Astrocyte (in vitro differentiated cells and primary cell): ENCODE measurements at places on chromosomes 5 and 9. TPM values are rescaled to one million over a fixed set of nuclear protein-coding genes. Genes with fewer than 3 reads are reported as not detected.

The BARHL1 gene
- not detected in 2 replicates for total RNA-seq

The PRUNE2 gene
- 7.7 and 8.7 TPM in 2 replicates for total RNA-seq

The AGXT2 gene
- not detected in 2 replicates for total RNA-seq

The MARCOL gene
- not detected in 2 replicates for total RNA-seq

The MEIKIN gene
- total RNA-seq: not detected in 2 replicates

The DBN1 gene
- total RNA-seq: 350 and 371 TPM in 2 replicates

The NIPAL4 gene
- total RNA-seq: 7.1 and 10.8 TPM in 2 replicates

The TTC23L gene
- total RNA-seq: 0.16 and 1.2 TPM in 2 replicates

The CATSPER3 gene
- 0.26 and 0.39 TPM in 2 replicates for total RNA-seq

The SLC6A18 gene
- not detected in 2 replicates for total RNA-seq

The INSYN2B gene
- 0.10 and 0.36 TPM in 2 replicates for total RNA-seq

The NRG2 gene
- 0.46 and 0.54 TPM in 2 replicates for total RNA-seq

- no peaks in the 10 kb centered on the region for H3K36me3 ChIP-seq
- H3K27ac ChIP-seq: no peak overlapping the region
- peaks cover 7% of the 10 kb centered on the region for H3K4me1 ChIP-seq
- H3K4me3 ChIP-seq: no peak overlapping the region
- no peak for DNase-seq
Observed at GRCh38 chr9:4335631-4336030, 35.8 kb upstream of the GLIS3 start.

DNA sequence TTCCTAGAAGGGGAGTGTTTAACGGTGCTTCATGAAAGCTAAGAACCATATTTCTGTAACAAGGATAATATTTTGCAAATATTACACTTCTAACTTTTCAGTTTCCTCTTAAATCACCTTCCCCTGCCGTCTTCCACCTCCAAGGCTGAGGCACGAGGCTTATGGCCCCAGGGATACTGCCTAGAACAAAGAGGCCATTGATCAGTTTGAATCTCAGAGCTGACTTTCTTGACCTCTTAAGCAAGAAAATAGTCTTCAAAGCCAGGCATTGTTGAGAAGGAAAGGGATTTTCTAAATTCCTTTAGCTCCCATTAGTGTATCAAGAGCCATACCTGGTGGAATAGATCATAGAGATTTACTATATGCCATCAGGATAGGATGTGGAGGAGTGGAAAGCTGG, 566.2 kb downstream of the BNC2 start:
- H3K27me3 ChIP-seq: peaks cover 6% of the 10 kb centered on the region
- no peaks in the 10 kb centered on the region for H3K4me1 ChIP-seq
- H3K36me3 ChIP-seq: no peaks in the 10 kb centered on the region
- DNase-seq: no peak
- H3K27ac ChIP-seq: no peak overlapping the region

DNA sequence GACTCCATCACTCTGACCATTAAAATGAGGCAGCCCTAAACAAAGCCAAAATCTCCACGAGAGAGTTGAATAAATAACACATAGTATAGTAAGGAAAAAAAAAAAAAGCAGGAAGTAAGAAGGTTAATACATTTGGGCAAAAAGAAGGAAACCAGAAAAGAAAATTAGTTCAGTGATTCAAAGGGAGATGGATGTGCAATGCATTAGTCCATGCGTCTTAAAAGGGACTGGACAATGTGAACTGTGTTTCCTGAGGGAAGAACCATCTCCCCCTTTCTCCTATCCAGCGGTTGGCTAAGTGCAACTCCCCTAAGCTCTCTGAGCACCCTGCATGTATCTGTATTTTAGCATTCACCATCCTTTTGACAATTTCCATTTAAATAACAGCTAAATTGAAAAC, 1.4 kb downstream of the ANKRA2 start:
- H3K4me3 ChIP-seq: peak overlapping the region; percentile 89
- DNase-seq: no peak
- peaks cover 19% of the 10 kb centered on the region for H3K4me1 ChIP-seq
- H3K27ac ChIP-seq: no peak overlapping the region
- no peaks in the 10 kb centered on the region for H3K27me3 ChIP-seq

- H3K4me1 ChIP-seq: peaks cover 3% of the 10 kb centered on the region
- no peak overlapping the region for H3K27ac ChIP-seq
- no peak overlapping the region for H3K4me3 ChIP-seq
- H3K36me3 ChIP-seq: no peaks in the 10 kb centered on the region
Observed at GRCh38 chr5:35803191-35803651, 53.5 kb upstream of the IL7R start.

GRCh38 chr5:179227580-179228311, 117.5 kb downstream of the ADAMTS2 start:
- H3K36me3 ChIP-seq: no peaks in the 10 kb centered on the region
- no peak overlapping the region for H3K4me3 ChIP-seq
- H3K27ac ChIP-seq: no peak overlapping the region
- DNase-seq: no peak
- no peaks in the 10 kb centered on the region for H3K4me1 ChIP-seq
- no peaks in the 10 kb centered on the region for H3K27me3 ChIP-seq

- H3K27me3 ChIP-seq: no peaks in the 10 kb centered on the region
- no peak overlapping the region for H3K4me3 ChIP-seq
- no peak for DNase-seq
- H3K36me3 ChIP-seq: no peaks in the 10 kb centered on the region
Observed at GRCh38 chr5:88092958-88093605, 175.6 kb downstream of the TMEM161B start.

- H3K4me1 ChIP-seq: peaks cover 14% of the 10 kb centered on the region
- H3K36me3 ChIP-seq: no peaks in the 10 kb centered on the region
- H3K27me3 ChIP-seq: no peaks in the 10 kb centered on the region
- H3K27ac ChIP-seq: no peak overlapping the region
Observed at GRCh38 chr5:108216890-108217289, 165.0 kb downstream of the FBXL17 start.

DNA sequence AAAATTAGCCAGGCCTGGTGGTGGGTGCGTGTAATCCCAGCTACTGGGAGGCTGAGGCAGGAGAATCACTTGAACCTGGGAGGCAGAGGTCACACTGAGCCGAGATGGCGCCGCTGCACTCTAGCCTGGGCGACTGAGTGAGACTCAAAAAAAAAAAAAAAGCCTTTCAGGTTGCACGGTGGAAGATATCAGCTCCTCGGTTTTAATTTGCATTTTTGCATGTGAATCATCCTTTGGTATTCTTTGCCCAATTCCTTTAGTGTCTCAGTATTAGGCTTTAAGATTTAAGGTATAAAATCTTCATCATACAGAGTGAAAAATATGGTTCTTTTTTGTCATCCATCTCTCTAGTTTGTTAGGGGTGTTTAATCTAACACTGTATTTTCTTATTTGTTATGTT, 173.6 kb upstream of the S1PR3 start:
- H3K4me3 ChIP-seq: no peak overlapping the region
- H3K27ac ChIP-seq: peak overlapping the region; percentile 31
- peaks cover 58% of the 10 kb centered on the region for H3K4me1 ChIP-seq
- no peaks in the 10 kb centered on the region for H3K36me3 ChIP-seq
- H3K27me3 ChIP-seq: no peaks in the 10 kb centered on the region

DNA sequence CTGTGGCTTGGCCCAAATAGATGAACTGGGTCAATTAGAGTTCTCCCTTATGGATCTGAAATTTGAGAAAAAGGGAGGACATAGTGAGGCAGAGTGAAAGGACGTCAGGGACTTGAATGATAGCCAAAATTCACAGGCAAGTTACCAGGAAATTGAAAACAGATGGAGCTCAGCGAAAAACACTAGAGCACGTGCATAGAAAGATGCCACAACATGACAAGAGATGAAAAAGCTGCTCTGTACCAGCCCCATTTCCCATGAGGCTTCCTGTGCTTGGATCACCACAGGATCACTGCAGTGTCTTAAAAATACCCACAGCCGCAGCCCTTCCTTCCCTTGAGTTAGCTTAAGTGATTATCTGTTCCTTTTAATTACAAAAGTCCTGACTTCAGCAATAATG, 39.0 kb upstream of the HOMER1 start:
- no peak overlapping the region for H3K4me3 ChIP-seq
- H3K4me1 ChIP-seq: no peaks in the 10 kb centered on the region
- H3K27me3 ChIP-seq: no peaks in the 10 kb centered on the region
- DNase-seq: no peak
- no peak overlapping the region for H3K27ac ChIP-seq
- no peaks in the 10 kb centered on the region for H3K36me3 ChIP-seq

DNA sequence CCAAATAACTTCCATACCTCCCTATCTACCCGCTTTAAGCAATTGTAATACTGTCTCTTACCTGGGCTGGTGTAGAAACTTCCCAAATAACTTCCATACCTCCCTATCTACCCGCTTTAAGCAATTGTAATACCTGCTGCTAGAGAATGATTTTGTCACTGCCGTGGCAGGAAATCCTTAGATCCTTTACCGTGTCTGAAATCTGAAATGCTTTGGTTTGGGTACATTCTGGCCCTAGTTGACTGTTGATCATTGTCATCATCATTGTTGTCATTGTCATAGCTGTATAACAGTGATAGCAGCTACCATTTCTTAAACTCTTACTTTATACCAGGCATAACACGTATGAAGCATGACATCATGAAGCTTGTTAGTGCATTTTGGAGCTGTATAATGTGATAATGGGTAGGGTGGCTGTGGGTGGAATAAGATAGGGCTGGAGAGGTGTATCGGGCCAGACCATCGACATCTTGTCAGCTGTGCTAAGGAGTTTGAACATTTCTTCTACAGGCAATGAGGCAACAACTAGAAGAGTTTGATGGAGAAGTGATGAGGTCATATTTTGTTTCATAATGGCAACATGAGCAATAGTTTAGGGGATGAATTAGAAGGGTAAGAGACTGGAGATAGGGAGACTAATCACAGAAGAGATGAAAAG, 15.7 kb downstream of the PIP5K1B start:
- no peaks in the 10 kb centered on the region for H3K36me3 ChIP-seq
- H3K4me1 ChIP-seq: no peaks in the 10 kb centered on the region
- H3K27me3 ChIP-seq: no peaks in the 10 kb centered on the region
- H3K4me3 ChIP-seq: no peak overlapping the region

DNA sequence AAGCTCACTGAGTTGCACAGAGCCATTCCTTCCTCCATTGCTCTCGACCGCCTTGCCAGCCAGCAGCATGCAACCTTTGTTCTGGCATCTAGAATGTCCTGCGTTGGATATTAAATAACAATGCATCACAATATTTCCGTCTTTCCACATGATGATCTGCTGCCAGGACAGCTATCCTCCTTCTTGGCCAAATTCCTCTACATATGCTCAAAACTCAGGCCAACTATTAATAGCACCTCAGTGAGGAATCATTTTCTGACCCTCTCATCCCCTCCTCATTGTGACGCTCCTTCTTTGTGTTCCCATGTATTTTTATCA, 128.6 kb downstream of the MYO10 start:
- DNase-seq: no peak
- peaks cover 19% of the 10 kb centered on the region for H3K4me1 ChIP-seq
- peaks cover 2% of the 10 kb centered on the region for H3K36me3 ChIP-seq
- H3K4me3 ChIP-seq: no peak overlapping the region

GRCh38 chr9:9563817-9564216, 1049.0 kb downstream of the PTPRD start:
- no peak for DNase-seq
- H3K4me1 ChIP-seq: no peaks in the 10 kb centered on the region
- no peak overlapping the region for H3K27ac ChIP-seq
- no peaks in the 10 kb centered on the region for H3K27me3 ChIP-seq
- H3K4me3 ChIP-seq: no peak overlapping the region

DNA sequence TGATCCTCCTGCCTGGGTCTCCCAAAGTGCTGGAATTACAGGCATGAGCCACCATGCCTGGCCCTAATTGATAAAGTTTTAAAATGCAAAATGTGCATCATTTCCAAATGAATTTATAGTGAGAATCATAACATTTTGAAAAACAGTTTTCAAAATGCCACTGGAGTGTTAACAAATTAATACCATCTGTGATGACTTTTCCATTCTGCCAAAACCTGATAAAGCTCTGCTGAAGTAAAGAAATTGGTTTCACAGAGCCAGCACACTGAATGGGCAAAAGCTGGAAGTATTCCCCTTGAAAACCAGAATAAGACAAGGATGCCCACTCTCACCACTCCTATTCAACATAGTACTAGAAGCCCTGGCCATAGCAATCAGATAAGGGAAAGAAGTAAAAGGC, 89.6 kb downstream of the MUSK start:
- H3K4me1 ChIP-seq: peaks cover 2% of the 10 kb centered on the region
- H3K4me3 ChIP-seq: no peak overlapping the region
- DNase-seq: no peak

- DNase-seq: no peak
- no peaks in the 10 kb centered on the region for H3K27me3 ChIP-seq
- no peaks in the 10 kb centered on the region for H3K4me1 ChIP-seq
- no peak overlapping the region for H3K27ac ChIP-seq
- no peaks in the 10 kb centered on the region for H3K36me3 ChIP-seq
Observed at GRCh38 chr9:7704543-7704942, 95.0 kb downstream of the DMAC1 start.

- no peak overlapping the region for H3K4me3 ChIP-seq
- no peak for DNase-seq
Observed at GRCh38 chr9:87336407-87336806, 161.3 kb upstream of the DAPK1 start.

DNA sequence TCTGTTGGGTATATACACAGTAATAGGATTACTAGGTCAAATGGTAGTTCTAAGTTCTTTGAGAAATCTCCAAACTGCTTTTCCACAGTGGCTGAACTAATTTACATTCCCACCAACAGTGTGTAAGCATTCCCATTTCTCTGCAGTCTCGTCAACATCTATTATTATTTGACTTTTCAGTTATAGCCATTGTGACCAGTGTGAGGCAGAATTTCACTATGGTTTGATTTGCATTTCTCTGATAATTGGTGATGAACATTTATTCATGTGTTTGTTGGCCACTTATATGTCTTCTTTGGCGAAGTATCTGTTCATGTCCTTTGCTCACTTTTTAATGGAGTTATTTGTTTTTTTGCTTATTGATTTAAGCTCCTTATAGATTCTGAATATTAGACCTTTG, 596.2 kb upstream of the DAB2 start:
- no peaks in the 10 kb centered on the region for H3K36me3 ChIP-seq
- H3K27ac ChIP-seq: no peak overlapping the region
- H3K4me1 ChIP-seq: no peaks in the 10 kb centered on the region
- no peak for DNase-seq

DNA sequence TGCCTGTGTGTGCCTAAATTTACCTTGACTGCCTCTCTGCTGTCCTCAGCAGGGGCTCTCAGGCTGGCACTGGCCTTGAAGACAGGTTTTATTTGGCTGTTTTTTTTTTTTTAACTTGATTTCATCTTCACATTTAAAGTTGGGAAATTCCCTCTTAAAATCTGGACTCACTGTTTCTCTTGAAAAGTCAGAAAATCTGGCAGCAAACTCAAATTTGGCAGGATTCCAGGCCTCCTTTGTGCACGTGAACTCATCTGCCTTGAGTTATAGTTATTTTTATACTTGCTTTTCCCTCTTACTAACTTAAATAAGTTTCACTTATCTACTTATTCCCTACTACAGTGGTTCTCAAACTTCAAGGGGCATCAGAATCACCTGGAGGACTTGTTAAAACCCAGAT, 118.4 kb upstream of the MAP3K1 start:
- DNase-seq: no peak
- no peaks in the 10 kb centered on the region for H3K36me3 ChIP-seq
- no peaks in the 10 kb centered on the region for H3K4me1 ChIP-seq
- no peak overlapping the region for H3K27ac ChIP-seq
- no peak overlapping the region for H3K4me3 ChIP-seq
